ENCODE measurements at places on chromosomes 11 and 22.

GRCh38 chr11:30345644-30346043, 22.7 kb downstream of the ARL14EP start:
- no peak for DNase-seq

GRCh38 chr11:8389029-8389996, 125.6 kb upstream of the LMO1 start:
- peak; percentile 60 for DNase-seq

- peak; percentile 82 for DNase-seq
Observed at GRCh38 chr22:24512043-24512442, 16.9 kb downstream of the UPB1 start.

DNA sequence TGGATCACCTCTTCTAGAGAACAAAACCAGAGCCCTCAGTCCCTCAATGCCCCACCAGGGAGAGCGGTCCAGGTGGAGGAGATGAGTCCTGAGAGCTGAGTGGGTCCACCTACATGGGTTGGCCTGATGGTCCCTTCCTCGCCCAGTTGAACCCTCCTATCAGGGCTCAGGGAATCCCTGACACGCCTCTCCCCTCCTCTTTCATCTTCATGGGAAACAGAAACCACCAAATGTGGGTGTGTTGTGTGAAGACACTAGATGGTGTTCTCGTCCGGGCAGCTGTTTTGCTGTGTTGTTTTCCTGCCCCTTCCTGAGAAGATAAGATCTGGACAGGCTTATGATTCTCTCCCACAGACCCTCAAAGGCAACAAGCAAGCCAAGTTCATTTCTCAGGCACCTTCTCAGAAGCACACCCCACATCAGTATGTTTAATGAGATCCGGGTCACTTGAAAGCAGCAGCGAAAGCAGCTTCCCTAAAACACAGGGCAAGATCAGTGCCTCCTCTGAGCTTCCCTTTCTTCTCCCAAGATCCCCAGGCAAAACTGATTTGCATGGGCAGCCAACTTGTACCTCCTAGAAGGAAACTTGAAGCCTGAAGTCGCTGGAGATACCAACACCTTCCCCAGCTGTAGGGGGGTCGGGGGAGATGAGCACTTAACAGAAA, 35.3 kb upstream of the POU2AF1 start:
- DNase-seq, result peak; percentile 51

Measured in Kasumi-1 (cell line).